ENCODE measurements at places on chromosomes 4 and X. TPM values are rescaled to one million over a fixed set of nuclear protein-coding genes. Genes with fewer than 3 reads are reported as not detected.

DNA sequence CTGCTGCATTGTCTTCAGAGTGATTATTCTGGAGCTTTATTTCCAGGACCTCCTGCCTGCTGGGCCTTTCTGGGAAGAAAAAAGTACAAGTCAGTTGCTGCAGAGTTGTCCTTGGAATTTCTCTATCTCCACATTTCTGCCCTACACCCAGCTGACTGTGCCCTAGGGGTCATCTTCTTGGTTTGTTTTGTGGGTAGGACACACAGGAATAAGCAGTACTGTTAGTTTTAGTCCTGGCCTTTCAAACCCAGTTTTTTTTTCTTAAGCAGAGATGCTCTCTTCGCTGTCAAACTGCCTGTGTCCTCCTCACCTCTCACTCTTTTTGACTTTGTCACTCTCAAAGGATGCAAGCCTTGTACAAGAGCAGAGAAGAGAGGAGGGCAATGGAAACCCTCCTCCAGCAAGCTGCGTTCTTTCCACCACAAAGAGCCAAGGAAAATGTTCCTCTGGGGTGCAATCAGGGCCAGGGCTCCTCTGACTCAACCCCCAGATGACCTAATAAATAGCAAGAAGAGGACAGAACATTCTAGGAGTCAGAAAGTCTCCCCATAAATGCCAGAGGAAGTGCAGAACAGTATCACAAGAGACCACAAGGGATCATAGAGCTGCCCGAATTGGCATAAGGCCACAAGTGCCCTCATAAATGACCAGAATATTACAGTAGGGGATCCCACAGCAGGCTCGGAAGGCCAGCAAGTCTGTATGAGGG lies 186.2 kb downstream of the RCHY1 start:
- DNase-seq, result no peak

The TCEAL7 gene
- total RNA-seq, result 1.2 TPM

- DNase-seq, result no peak
Observed at GRCh38 chrX:11401966-11402365, 108.8 kb downstream of the AMELX start.

The SPARCL1 gene
- total RNA-seq, result 158 TPM
